Kidney (tissue), 22 donors: ENCODE measurements at places on chromosomes 12 and 14. TPM values are rescaled to one million over a fixed set of nuclear protein-coding genes. Genes with fewer than 3 reads are reported as not detected.

SGPP1 gene
- 20.9 TPM for total RNA-seq

CD163 gene
- total RNA-seq, result 329 TPM

GRCh38 chr12:47839214-47839876 is 19.6 kb upstream of the HDAC7 start:
- no peak for DNase-seq

GRCh38 chr12:64180951-64181350 is 41.1 kb downstream of the KICS2 start:
- peak; percentile 13 for DNase-seq

- DNase-seq, result no peak
Measured at GRCh38 chr14:102503641-102504327, 5.8 kb downstream of the ANKRD9 start.

GRCh38 chr14:104128981-104129380 is 9.4 kb upstream of the KIF26A start:
- no peak for DNase-seq
